ENCODE measurements at places on chromosomes 12 and 14. TPM values are rescaled to one million over a fixed set of nuclear protein-coding genes. Genes with fewer than 3 reads are reported as not detected.

DNA sequence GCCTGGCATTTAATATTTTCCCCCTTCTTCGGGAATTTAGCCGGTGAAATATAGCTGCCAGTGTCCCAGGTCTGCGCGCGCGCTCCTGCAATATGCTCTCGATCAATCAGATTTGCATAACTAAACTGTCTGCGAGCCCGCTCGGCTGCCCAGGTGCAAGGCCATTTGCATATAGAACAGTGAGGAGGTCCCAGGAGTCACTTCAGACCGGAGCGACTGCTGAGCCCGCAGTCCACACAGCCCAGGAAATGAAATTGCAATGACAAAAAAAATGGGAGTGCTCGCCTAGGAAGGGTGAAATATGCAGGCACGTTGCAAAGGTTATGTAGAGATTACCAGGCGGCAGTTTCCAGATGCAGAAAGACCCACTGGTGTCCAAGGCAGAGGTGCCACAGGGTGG lies 228.5 kb downstream of the VRK1 start:
- DNase-seq = no peak

DNA sequence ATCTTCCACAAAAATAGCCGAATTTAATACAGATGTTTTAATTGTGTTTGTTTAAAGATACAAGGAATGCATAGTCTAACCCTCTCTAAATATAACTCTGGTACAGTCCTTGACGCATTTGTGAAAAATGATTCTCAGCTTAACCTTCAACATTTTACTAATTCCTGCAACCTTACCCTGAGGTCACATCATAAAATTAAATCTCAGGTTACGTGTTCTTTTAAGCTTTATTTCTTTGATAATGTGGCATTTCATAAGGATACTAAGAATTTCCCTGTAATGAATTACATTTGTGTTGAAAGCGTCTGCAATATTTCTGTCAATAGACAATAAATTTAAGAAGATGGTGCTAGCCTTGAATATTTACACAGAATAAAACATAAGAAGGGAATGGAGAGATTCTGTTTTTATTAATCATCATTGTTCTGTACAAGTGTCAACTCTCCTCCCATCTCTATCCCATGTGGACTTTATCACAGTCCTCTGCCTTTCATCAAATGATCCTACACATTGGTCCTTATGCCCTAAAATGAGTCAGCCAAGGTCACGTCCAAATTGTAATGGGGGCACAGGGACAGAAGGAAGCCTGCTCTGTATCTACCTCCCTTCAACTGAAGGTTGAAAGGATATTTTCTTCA lies 769.3 kb upstream of the FLRT2 start:
- no peak for DNase-seq

GRCh38 chr14:85987907-85988306 lies 458.0 kb downstream of the FLRT2 start:
- no peak for DNase-seq

- DNase-seq = no peak
Observed at GRCh38 chr12:82609234-82609914, 77.3 kb upstream of the TMTC2 start.

DNA sequence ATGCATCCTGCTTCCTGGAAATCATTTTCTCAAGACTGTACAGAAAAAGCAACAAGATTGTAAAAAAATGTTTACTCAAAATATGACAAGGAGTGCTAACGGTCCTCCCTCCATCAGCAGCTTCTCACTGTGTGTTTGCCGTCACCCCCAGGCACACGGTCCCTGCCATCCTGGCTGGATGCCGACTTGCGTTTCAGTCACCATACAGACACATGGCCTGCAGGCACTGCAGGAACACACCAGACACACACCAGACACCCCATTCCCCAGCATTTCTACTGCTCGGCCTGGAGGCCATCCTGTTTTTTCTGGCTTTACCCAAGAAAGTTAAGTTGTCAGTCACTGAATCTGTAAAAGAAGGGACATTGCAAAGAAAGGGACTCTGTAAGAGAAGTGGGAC lies 10.8 kb downstream of the KCNK10 start:
- DNase-seq = no peak

GRCh38 chr12:108727868-108728735 lies 3.2 kb downstream of the CORO1C start:
- no peak for DNase-seq

DNA sequence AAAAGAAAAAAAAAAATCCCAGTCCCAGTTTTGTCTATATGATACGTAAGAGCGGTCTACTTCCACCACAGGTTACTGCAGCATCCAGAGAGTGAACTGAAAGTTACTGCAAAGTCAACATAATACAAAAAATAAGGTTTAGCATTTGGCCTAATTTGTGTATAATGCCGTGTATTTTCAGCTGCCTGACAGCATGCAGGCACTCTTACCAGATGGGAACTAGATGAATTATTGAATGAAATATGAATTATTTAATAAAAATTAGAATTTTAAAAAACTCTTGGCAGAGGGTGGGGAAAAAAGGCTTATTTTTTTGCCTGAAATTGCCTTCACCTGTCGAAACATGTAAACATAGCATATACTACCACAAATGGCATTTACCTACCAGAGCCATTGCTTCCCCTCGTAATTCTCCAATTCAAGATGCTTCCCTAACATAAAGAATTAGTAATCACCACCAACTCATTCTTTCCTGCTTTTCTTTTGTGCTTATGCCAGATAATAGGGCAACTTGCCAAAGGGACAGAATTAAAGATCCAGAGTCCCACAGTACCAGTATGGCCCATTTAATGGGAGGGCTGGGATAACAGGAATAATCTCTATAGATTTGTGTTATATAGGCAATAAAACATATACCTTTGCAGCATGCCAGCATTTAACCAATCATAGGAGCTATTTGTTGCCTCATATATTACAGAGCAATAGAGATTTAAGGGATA lies 31.1 kb downstream of the ATF7 start:
- no peak for DNase-seq

GRCh38 chr12:123914726-123915333 lies 57.8 kb downstream of the CCDC92 start:
- DNase-seq = no peak

GRCh38 chr12:75476071-75476470 lies 4.5 kb upstream of the GLIPR1 start:
- DNase-seq = no peak

DNA sequence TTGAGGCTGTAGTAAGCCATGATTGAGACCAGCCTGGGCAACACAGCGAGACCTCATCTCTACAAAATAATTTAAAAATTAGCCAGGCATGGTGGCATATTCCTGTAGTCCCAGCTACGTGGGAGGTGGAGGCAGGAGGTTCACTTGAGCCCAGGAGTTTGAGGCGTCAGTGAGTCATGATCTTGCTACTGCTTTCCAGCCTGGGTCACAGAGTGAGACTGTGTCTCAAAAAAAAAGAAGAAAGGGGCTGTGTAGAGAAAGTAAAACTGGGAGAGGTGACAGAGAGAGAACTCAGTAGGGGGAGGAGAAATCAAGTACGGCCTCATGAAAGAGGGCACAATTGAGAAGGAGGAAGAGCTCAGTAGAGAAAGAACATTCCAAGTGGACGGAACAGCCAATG lies 12.4 kb downstream of the TECPR2 start:
- DNase-seq = no peak

DNA sequence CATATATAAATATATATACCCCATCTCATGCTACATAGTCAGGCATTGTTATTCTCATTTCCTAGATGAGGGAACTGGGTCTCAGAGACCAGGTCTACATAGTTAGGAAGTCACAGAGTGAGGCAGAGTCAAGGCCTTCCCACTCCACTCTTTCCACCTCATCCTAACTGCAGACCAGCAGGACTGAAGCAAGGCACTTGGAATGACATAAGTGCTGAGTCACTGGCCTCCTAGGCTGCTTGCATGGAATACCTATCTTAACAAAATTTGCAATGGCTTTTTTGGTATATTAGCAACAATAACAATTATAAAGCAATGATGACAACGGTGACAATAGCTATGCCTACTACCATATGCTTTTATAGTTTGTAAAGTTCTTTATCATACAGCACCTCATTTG lies 5.4 kb upstream of the ANO4 start:
- no peak for DNase-seq

DNA sequence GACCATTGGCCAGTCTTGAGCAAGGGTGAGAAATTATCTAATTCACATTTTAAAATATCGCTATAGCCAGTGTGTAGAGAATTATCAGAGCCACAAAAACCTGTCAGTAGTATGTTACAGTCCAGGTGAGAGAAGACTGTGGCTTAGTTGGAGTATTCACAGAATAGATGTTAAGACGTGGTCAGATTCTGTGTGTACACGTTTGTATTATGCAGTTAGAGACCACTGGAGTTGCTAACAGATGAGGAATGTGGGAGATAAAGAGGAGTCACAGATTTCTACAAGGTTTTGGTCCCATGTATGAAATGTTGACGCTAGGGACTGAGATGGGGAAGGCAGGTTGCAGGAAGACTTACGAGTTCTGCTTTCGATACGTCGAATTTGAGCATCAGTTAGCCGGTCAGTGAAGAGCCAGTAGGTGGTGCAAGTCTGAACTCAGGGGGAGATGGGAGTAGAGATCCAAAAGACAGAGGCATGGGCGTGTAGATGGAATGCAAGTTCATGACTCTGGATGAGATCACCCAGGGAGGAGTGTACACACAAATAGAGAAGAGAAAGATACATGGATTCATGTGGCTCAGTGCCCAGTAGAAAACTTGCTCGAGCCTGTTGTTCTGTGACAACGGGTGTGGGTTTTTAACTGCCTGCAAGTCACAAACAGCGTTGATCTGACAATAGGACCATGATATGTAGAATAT lies 114.8 kb upstream of the FLRT2 start:
- peak; percentile 93 for DNase-seq

DNA sequence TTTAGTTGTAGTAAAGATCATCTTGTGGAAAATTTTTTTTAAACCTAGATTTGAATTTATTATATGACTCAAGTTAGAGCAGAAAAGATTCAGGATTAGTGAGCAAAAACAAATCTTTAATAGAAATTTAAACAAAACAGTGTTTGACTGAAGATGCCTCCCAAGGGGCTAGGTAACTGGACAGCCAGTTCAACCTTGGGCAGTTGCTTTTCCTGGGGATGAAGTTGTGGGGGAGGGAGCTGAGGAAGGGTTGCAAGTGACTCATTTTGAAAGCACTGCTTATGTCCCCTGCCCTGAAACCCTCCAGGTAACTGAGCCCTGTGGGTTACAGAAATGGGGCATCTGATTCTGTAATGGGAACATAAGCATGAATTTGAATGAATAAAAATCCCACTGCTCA lies 13.1 kb downstream of the CFAP54 start:
- DNase-seq = no peak

DNA sequence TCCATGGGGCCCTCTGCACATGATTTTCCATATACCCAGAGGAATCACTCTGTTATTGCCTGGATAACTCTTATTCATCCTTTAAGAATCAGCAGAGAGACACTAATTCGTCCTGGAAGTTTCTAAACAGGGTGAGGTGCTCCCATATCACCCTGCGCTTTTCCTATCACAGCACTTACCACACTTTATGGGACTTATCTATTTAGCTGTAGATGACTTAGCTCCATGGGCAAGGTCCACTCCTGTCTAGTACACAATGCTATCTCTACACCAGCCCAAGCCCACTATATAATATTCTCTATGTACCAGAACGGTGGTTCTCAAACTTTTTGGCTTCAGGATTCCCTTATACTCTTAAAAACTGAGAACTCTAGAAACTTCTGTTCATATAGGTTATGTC lies 111.7 kb downstream of the EFCAB11 start:
- no peak for DNase-seq

DNA sequence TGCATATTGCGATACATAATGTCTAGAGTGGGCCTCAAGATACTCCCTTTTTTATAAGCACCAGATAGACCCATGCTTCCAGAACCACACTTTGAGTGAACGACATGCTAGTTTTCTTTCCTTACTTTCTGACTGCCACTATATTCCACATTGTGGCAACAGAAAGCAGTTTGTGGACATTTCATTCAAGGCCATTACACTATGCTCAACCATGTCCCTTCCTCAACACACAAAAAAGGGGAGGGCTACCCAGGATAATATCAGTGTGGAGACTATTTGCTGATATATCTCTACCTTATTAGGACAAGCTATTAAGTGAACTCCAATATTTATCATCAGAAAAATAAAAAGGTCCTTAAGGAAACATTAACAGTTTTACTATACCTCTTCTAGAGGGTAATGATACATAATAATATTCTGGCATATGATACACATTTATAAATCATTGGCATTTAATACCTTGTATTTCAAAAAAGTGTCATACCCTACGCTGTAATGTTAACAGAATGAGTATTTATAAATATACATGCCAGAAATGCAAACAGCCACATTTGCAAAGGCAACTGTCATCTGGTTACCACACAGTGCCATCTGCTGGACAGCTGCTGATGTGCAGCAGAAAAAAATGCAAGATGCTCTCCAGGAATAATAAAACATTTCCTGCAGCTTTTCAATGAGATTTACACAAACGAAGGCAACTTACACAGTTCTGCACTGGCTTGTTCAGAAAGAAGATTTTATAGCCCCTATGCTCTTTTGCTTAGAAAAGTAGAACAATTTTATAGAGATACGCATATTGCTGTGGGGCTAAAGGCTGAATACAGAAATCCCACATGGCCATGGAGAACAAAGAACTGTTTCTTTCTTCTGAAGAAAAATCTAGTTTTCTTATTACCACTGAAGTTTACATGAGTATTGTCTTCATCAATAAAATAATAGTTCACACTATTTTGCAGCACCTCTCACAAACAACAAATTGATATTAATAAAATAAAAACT lies 182.2 kb upstream of the GRIP1 start:
- peak; percentile 87 for DNase-seq

- no peak for DNase-seq
Observed at GRCh38 chr14:105326568-105326867, 12.0 kb downstream of the PACS2 start.

- no peak for DNase-seq
Observed at GRCh38 chr12:63382930-63383329, 231.9 kb upstream of the AVPR1A start.

DNA sequence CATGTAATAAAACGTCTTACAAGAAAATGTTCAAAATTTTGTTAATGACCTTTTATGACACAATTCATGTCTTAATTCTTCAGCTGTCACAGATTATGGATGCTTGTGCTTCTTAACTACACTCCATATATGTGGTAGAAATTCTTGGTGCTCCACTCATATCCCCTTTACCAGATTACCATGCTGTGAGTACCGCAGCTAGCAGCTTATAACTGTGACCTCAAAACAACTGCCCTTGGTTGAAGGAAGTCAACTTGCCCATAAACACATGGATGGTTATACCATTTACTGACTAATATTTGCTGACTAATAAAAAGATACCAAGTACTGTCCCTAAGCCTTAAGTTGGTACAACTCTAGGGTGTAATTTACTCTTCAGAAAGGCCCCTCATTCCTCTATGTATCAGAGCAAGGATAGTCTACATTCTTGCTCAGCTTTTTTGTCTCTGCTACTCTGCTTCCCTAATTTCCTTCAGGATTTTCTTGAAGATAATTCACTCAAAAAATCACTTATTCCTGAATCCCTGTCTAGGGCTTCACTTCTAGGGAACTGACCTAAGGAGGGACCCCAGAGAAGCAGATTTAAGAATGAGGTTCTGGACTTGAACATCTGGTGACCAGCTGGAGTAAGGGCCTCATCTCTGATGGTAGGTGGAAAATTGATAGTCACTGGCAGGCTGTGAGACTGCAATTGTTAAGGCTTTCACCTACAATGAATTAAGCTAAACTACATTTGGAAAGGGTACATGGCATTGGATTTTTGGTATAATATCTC lies 152.3 kb downstream of the SLC6A15 start:
- DNase-seq = no peak

Gene GDF3
- polyA plus RNA-seq = not detected

Gene RARG
- polyA plus RNA-seq = 19.3 TPM

Gene CLEC6A
- polyA plus RNA-seq = not detected

Gene BBOF1
- polyA plus RNA-seq = 7.4 TPM

Gene RPGRIP1
- 0.61 TPM for polyA plus RNA-seq

Gene TOMM20L
- not detected for polyA plus RNA-seq
